ENCODE measurements at places on chromosomes 12 and 14.

GRCh38 chr12:88057994-88058718 is 29.0 kb upstream of the C12orf50 start:
- no peak for DNase-seq

DNA sequence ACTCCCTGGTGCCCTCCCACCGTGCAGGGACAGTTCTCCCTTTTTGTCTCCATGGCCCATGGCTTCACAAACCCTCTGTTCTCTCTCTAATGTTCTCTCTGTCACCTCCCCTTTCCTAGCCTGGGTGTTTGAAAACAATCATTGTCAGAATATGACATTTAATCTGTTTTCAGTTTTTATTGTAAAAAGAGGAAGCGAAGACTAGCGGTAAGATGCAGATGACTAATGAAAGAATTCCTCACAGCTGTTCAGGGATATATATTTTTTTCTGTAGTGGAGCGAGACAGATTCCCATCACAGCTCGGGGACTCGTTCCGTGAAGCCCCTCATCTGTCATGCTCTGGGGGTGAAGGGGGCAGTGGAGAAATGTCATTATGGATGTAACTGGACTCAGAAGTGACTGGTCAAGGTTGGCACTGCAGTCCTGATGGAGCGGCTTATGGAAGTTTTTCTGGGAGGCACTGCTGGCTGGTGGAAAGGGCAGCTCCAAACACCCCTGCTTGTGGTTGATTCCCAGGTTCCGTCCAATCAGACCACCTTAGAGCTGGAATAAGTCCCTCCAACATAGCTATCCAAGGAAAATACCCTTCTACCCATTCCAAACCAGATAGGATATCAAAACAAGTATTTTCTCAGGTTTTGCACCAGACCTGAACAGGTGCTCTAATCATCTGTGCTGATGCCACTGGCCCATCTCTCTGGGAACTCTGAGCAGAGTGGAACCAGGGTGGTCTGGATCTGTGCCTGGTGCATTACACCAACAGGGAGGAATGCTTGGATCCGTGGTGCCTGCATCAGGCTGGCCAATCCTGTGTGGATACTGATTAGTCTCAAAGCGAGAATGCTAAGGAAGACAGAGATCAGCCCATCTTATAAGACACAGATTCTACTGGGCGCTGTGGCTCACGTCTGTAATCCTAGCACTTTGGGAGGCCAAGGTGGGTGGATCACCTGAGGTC is 84.7 kb downstream of the GPATCH2L start:
- no peak for DNase-seq

GRCh38 chr12:73221836-73222235 is 949.7 kb downstream of the TRHDE start:
- DNase-seq, result no peak

DNA sequence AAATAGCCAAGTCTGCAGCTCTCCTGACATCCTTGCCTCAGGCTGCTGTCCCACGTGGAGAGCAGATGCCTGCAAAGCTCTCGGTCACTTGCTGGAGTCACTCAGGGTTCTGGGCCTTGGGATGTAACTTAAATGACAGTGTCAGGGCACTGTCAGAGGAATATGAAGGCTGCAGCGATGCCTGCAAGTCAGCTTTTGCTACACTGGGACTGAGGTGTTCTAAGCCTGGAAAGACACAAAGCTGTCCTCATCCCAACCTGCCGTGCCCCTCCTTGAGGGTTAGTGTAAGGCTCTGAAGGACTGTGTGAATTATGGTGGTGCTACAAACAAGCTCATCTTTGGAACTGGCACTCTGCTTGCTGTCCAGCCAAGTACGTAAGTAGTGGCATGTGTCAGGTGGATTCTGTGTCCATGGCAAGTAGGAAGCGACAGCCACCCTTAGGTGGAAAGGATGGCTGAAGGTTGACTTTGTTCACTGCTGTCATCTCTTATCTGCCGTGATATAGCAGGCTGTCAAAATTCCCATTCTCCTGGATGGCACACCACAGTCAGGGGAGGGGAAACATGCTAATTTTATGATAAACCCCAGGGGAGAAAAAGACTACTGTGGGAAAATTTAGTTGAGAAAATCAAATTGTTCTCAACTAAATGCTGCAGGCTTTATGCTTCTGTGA is 79.9 kb downstream of the DAD1 start:
- DNase-seq, result no peak
